ENCODE measurements at places on chromosomes 7 and 10.

- no peaks in the 10 kb centered on the region for H3K36me3 ChIP-seq
- no peak overlapping the region for H3K27ac ChIP-seq
- no peak overlapping the region for H3K4me3 ChIP-seq
- no peak for DNase-seq
- no peaks in the 10 kb centered on the region for H3K4me1 ChIP-seq
- H3K27me3 ChIP-seq = peaks cover 41% of the 10 kb centered on the region
Observed at GRCh38 chr10:122230222-122230621, 40.9 kb upstream of the BTBD16 start.

GRCh38 chr7:125358551-125359167 lies 429.0 kb upstream of the POT1 start:
- H3K27me3 ChIP-seq = no peaks in the 10 kb centered on the region
- H3K27ac ChIP-seq = no peak overlapping the region
- no peaks in the 10 kb centered on the region for H3K4me1 ChIP-seq
- H3K4me3 ChIP-seq = no peak overlapping the region
- H3K36me3 ChIP-seq = no peaks in the 10 kb centered on the region

- H3K27me3 ChIP-seq = peaks cover 62% of the 10 kb centered on the region
- peaks cover 5% of the 10 kb centered on the region for H3K36me3 ChIP-seq
- H3K27ac ChIP-seq = no peak overlapping the region
- peaks cover 16% of the 10 kb centered on the region for H3K4me1 ChIP-seq
- DNase-seq = no peak
- no peak overlapping the region for H3K4me3 ChIP-seq
Observed at GRCh38 chr7:141515941-141516340, 35.3 kb upstream of the AGK start.

- no peak overlapping the region for H3K27ac ChIP-seq
- H3K4me1 ChIP-seq = peaks cover 4% of the 10 kb centered on the region
- no peaks in the 10 kb centered on the region for H3K27me3 ChIP-seq
- H3K4me3 ChIP-seq = no peak overlapping the region
- DNase-seq = no peak
Observed at GRCh38 chr7:130479716-130480400, 12.0 kb upstream of the MEST start.

GRCh38 chr7:55537458-55537990 lies 34.8 kb downstream of the VOPP1 start:
- peak overlapping the region; percentile 30 for H3K4me3 ChIP-seq
- H3K27ac ChIP-seq = peak overlapping the region; percentile 83
- no peaks in the 10 kb centered on the region for H3K36me3 ChIP-seq
- no peaks in the 10 kb centered on the region for H3K27me3 ChIP-seq
- no peak for DNase-seq
- H3K4me1 ChIP-seq = peaks cover 59% of the 10 kb centered on the region

GRCh38 chr7:4137552-4137951 lies 544.5 kb upstream of the FOXK1 start:
- DNase-seq = no peak
- H3K4me3 ChIP-seq = no peak overlapping the region
- no peaks in the 10 kb centered on the region for H3K36me3 ChIP-seq
- no peak overlapping the region for H3K27ac ChIP-seq

- DNase-seq = no peak
- H3K27ac ChIP-seq = no peak within 1 kb of the TSS
- no peaks in the 10 kb centered on the region for H3K4me1 ChIP-seq
- no peaks in the 10 kb centered on the region for H3K36me3 ChIP-seq
- no peak within 1 kb of the TSS for H3K4me3 ChIP-seq
- H3K27me3 ChIP-seq = no peaks in the 10 kb centered on the region
Observed at GRCh38 chr7:107469929-107470328, at the start of gene GPR22. GPR22 (plus strand) TSS chr7:107470057; CDS start chr7:107474061, 4,004 bp downstream.

- peaks cover 4% of the 10 kb centered on the region for H3K27me3 ChIP-seq
- no peaks in the 10 kb centered on the region for H3K36me3 ChIP-seq
- no peaks in the 10 kb centered on the region for H3K4me1 ChIP-seq
- DNase-seq = no peak
- no peak overlapping the region for H3K27ac ChIP-seq
- H3K4me3 ChIP-seq = no peak overlapping the region
Observed at GRCh38 chr10:122630526-122630925, 69.1 kb downstream of the C10orf120 start.

DNA sequence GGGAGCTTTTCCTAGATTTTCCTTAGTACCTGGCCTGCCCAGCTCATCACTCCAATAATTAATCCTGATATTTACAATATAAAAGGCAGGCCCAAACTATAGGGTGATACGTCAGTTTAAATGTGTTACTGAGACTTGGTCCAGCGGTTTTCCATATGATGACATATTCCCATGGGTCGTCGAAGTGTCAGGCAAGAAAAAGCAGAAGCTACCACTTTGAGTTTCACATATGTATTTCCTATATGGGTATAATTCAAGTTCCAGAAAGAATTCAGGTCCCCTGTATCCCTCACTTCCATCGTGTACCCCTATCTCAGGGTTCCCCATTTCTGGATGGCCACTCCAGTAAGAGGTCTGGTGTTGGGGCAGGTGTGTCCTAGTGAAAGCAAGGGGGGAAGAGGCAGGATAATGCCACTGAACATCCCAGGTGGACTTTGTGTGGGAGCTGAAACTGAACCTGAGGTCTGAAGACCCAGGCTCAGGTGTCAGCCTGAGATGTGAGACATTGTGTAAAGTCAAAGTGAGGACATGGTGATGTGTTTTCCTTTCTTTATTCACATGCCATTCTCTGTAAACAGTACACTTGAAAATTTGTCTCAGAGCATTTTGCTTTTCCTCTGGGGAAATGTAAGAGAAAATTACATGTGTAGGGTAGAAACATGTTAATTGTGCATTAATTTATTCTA lies 167.8 kb downstream of the PLXDC2 start:
- H3K4me3 ChIP-seq = no peak overlapping the region
- no peaks in the 10 kb centered on the region for H3K27me3 ChIP-seq
- no peak for DNase-seq
- no peaks in the 10 kb centered on the region for H3K36me3 ChIP-seq

DNA sequence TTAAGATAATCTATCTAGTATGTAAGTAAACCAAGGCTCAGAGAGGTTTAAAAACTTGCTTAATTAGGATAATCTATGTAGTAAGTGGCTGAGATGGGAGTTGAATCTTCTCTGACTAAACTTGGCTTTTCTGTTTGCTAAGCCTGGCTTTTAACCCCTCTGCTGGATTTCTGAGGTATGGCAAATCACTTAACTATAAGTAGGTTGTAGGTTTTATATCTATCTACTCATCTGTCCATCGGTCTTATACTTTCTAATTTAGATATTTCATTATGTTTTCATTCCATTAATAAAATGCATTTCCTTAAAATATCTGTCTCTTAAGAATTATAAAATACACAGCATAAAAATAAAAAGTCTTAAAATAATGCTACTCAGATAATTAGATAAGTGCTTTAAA lies 59.4 kb downstream of the ST7 start:
- no peaks in the 10 kb centered on the region for H3K27me3 ChIP-seq
- peaks cover 49% of the 10 kb centered on the region for H3K4me1 ChIP-seq
- H3K27ac ChIP-seq = no peak overlapping the region
- DNase-seq = no peak
- H3K36me3 ChIP-seq = no peaks in the 10 kb centered on the region

GRCh38 chr10:69409176-69409495 lies 7.6 kb downstream of the TACR2 start:
- no peaks in the 10 kb centered on the region for H3K27me3 ChIP-seq
- DNase-seq = no peak
- H3K27ac ChIP-seq = peak overlapping the region; percentile 95
- H3K4me1 ChIP-seq = peaks cover 37% of the 10 kb centered on the region
- H3K36me3 ChIP-seq = no peaks in the 10 kb centered on the region

DNA sequence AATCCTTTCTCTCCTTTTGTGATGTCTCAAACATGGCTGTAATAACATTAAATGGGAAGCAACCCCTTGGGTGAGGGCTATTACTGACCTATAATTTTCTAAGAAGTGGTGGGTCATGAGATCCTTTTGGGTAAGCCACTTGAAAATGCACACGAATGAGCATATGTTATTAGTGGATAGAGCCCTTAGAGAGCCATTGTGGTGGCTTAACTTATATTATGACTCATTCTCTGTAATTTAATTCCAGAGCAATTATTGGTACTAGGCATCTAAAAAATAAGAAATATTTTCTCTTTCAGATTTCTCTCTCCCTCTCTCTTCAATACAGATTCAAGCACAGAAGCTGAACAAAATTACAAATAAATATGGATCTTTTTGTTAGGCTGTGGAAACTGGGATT lies 1177.4 kb upstream of the PHF14 start:
- H3K4me1 ChIP-seq = no peaks in the 10 kb centered on the region
- no peak overlapping the region for H3K4me3 ChIP-seq
- DNase-seq = no peak
- H3K27me3 ChIP-seq = no peaks in the 10 kb centered on the region
- H3K36me3 ChIP-seq = no peaks in the 10 kb centered on the region

DNA sequence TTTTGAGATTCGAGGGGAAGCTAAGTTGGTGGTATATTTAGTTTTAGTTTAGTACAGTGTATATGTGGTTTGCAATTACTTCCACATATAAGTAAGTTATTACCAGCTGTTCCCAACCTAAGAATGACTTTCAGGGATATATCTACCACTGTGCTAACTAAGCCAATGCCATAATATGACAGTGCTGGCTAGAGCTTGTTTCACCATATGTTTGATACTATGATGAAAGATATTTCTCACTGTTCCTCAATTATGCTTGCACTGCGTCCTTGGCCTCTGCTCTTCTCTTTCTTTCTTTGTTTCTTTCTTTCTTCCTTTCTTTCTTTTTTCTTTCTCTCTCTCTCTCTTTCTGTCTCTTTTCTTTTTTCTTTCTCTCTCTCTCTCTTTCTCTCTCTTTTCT lies 113.8 kb upstream of the SKAP2 start:
- no peak overlapping the region for H3K4me3 ChIP-seq
- no peaks in the 10 kb centered on the region for H3K4me1 ChIP-seq
- DNase-seq = no peak

DNA sequence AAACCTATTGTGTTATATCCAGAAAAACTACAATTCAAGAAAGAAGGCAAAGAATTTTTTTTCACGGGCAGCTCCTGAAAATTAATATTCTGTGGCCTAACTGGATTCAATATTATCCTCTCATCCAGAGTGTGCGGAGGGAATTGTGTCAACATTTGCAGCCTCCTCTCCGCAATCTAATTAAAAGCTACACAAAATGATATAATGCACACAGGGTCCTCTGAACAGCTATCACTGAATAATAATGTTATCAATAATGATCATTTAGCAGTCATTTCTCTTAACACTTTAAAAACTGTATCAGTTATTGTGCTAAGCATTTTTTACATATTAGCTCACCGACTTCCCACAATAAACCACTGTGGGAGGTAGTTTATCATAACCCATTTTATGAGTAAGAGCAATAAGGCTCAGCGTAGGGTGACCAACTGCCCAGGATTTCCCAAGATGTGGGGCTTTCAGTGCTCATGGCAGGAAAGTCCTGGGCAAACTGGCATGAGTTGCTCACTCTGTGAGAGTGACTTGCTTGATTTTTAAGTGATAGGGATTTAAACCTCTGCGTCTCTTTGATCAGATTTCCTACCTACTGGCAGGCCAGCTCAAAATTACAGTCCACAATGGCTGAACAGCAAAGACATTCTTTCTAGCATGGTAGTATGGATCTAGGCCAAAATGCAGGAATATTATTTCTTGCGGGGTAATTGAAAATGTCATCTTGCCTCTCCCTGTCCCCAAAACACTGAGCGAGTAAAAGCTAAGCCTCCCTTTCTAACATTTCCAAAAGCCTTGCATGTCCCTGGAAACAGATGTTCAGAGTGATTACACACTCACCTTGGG lies 65.7 kb downstream of the AOAH start:
- H3K4me3 ChIP-seq = no peak overlapping the region
- H3K4me1 ChIP-seq = peaks cover 56% of the 10 kb centered on the region
- no peaks in the 10 kb centered on the region for H3K27me3 ChIP-seq
- H3K36me3 ChIP-seq = peaks cover 70% of the 10 kb centered on the region
- peak overlapping the region; percentile 76 for H3K27ac ChIP-seq
- no peak for DNase-seq

DNA sequence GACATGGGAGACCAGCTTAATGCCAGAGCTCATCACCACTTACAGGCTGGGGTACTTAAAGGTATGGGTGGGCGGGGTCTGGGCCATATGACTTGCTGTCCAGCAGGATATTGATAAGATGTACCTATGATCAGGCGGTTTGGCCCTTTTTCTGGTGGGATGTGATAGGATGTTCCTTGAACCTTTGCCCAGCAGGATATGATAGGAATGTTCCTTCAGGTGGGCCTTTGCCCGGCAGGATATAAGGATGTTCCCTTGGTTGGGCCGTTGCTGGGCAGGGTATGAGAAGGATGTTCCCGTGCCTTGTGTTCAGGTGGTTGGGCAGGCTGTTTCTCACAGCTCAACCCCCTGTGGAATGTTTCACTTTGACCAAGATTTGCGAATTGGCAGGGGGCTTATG lies 187.2 kb upstream of the CXCL12 start:
- no peak overlapping the region for H3K4me3 ChIP-seq
- no peak overlapping the region for H3K27ac ChIP-seq
- no peaks in the 10 kb centered on the region for H3K36me3 ChIP-seq
- H3K27me3 ChIP-seq = no peaks in the 10 kb centered on the region
- DNase-seq = no peak
- no peaks in the 10 kb centered on the region for H3K4me1 ChIP-seq

- peaks cover 16% of the 10 kb centered on the region for H3K27me3 ChIP-seq
- H3K4me1 ChIP-seq = no peaks in the 10 kb centered on the region
- no peak overlapping the region for H3K27ac ChIP-seq
- no peaks in the 10 kb centered on the region for H3K36me3 ChIP-seq
- H3K4me3 ChIP-seq = no peak overlapping the region
Observed at GRCh38 chr10:122911889-122912484, 1.6 kb downstream of the FAM24A start.

GRCh38 chr10:68721673-68722335 lies 765 bp downstream of the CCAR1 start:
- H3K4me3 ChIP-seq = peak overlapping the region; percentile 100
- no peaks in the 10 kb centered on the region for H3K36me3 ChIP-seq
- DNase-seq = no peak
- H3K27me3 ChIP-seq = peaks cover 4% of the 10 kb centered on the region
- peaks cover 20% of the 10 kb centered on the region for H3K4me1 ChIP-seq
- peak overlapping the region; percentile 53 for H3K27ac ChIP-seq

DNA sequence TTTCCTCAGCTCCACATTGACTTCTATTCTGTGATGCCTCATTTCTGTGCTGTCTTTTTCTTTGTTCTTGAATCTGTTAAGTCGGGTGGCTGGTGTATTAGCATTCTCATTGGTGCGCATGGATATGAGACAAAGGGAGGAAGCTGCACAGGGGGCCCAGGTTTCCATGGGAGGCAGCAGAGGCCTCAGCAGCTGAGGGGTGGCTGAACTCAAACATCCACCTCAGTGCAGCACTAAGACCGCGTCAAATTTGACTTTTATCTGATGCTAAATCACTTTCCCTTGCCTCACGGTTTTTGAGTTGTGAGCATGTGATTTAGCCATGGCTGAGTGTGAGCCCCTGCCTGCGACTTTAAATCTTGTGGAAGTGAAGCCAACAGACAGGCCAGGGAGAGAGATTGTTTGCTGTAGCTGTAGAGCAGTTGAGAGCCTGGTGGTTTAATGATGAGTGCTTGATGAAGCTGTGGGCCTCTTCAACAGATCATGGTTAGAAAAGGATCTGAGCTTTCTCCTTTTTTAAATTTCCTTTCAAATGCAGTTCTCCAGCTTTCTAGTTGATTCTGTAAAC lies 193.3 kb upstream of the ZNF804B start:
- no peak for DNase-seq
- no peaks in the 10 kb centered on the region for H3K4me1 ChIP-seq
- no peak overlapping the region for H3K4me3 ChIP-seq
- H3K27me3 ChIP-seq = no peaks in the 10 kb centered on the region
- H3K27ac ChIP-seq = no peak overlapping the region
- H3K36me3 ChIP-seq = no peaks in the 10 kb centered on the region

GRCh38 chr10:132571650-132572544 lies 34.3 kb downstream of the INPP5A start:
- no peak overlapping the region for H3K4me3 ChIP-seq
- no peaks in the 10 kb centered on the region for H3K27me3 ChIP-seq
- H3K36me3 ChIP-seq = no peaks in the 10 kb centered on the region
- no peak overlapping the region for H3K27ac ChIP-seq
